Iris pigment epithelial cell (primary cell): ENCODE measurements at places on chromosomes 7 and 10.

DNA sequence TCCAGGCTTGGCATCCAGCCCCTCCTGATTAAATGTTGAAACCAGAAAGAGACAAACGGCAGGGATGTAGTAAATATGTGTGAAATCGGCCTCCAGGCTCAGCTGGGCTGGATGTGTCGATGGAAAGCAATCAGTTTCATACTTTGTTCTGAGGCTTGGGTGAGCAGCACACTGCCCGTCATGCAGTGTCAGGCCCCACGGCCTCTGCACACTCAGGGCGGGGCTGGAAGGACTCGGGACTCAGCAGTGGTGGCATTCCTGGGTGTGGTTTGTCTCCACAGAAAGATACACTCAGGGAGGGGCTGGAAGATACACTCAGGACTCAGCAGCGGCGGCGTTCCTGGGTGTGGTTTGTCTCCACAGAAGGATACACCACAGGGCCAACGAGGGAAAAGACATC, 22.0 kb downstream of the ADGRA1 start:
- DNase-seq, result no peak

DNA sequence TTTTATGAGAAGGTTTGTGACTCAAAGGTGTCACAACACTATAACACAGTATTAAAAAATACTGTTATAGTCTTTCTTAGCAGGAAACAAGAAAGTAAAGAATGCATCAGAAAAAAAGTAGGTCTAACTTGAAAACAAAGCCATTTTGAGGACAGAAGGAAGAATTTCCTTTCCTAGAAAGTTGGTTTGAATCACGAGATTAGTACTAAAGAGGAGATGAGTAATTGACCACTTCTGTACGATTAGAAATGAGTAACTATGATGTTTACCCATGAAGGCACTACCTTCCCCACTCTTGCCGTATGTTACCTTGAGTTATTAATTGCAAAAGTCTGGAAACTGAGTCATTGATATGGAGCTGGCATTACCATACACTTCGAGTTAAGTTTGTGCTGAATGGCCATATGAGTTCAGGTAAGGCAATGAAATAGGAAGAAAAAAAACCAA, 65.2 kb downstream of the FAM185A start:
- peak; percentile 86 for DNase-seq

DNA sequence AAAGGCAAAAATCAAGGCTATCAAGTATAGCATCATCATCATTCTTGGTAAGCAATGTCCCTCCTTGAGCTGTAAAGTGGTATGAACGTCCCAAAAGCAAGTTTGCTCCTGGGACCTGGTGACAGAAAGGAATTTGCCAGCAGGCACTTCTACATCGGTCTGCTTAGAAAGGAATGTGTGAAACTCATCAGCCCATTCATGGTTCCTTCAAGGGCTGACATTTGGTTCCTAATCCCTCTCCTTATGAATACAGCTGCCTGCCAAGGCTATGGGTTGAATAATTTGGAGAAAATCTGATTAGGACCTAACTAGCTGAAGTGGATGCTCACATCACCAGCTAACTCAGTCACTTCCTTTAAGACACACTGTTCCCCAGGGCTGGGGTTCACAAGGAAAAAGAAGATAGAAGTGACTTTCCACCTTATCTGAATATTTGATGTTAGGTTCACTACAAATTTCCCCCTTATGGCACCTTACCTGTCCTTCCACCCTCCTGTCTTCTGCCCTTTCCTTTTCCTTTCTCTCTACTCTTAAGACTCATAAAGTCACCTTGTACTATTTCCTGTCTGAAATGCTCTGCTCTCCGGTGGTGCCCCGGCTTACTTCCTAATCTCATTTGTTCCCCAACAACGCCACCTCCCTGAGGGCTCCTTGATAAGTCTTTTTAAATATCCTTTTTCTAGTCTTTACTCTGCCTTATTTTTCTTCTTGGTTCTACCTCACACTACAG, 187.1 kb downstream of the NPSR1 start:
- DNase-seq, result no peak

DNA sequence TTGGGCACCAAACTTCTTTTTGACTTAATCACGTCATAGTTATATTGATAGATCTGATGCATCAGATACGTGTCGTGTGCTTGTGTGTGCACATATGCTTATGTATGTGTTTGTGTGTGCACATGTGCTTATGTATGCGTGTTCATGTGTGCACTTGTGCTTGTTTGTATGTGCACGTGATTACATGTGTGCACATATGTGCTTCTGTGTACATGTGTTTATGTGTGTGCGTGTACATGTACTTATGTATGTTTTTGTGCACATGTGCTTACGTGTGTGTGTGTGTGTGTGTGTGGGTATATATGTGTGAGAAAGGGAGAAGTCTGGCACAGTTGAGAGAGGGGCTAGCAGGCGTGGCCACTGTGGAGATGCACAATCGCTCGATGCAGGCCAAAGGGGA, 173.4 kb downstream of the WDR37 start:
- DNase-seq, result no peak

DNA sequence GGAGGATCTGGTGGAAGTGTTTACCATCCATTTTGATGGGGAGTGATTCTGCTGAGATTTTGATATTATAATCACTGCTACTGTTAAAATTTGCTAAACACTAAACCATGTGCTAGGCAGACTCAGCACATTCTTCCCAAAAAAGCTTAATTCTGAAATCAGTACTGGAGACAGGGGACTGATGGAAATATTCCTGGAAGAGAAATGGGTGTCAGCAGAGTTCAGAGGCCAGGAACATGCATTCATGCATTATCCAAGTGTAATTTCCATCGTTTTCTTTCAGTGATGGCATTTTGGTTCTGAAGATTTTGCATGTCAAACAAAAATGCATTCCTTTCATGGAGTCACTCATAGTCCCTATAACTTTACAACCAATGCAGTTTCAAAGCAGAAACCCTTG, 79.0 kb downstream of the CDCA7L start:
- DNase-seq, result no peak

DNA sequence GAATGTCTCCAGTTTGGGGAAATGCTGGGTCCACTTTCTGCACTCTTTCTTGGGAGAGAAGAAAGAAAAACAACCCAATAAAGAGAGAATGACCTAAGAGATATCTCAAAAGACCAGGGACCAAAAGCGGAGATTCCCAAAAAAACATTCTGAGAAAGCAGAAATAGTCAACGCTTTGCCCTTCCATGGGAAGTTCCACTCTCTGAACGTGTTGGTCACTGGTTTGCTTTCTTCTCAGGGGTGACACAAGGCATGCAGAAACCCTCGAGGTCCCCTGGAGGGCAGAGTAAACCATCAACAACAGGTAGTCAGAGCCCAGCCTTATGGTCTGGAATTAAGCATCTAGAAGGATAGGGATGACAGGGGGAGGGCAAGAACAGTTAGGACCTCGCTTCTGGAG, 26.2 kb upstream of the AOAH start:
- no peak for DNase-seq

DNA sequence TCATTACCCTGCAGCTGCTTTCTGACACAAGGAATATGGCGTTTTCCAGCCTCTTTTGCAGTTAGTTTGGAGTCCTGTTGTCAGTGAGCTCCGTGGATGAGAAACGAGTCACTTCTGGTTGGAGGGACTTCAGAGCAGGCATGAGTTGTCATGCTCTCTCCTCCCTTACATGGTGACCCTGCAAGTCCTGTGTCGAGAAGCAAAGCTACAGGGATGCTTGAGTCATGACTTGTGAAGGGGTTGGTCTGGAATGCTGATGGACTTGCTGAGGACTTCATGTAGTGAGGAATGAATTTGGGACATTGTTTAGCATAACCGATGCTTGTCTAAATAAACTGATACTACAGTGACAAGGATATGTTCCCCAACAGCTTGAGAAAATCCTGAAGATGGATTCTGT, 108.8 kb downstream of the ADCYAP1R1 start:
- DNase-seq, result no peak

- peak; percentile 14 for DNase-seq
Observed at GRCh38 chr10:15518250-15518649, 147.2 kb upstream of the FAM171A1 start.

DNA sequence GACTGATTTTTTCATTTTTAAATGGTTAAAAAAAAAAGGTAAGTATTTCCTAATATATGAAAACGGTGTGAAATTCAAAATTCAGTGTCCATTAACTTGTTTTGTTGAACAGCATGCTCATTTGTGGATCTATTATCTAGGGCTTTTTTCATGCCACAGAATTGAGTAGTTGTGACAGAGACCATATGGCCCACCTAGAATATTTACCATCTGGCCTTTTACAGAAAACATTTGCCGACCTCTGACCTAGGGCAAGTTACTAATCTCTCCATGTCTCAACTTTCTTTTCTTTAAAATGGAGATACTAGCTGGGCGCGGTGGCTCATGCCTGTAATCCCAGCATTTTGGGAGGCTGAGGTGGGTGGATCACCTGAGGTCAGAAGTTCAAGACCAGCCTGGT, 41.3 kb downstream of the GRK5 start:
- no peak for DNase-seq
